ENCODE measurements at places on chromosomes 11 and 22.

- DNase-seq, result no peak
Observed at GRCh38 chr11:224424-224823, 11.7 kb downstream of the SIRT3 start.

GRCh38 chr11:79092791-79093353, 348.0 kb downstream of the TENM4 start:
- DNase-seq, result no peak

GRCh38 chr22:42271906-42272305, 1.5 kb upstream of the TCF20 start:
- DNase-seq, result no peak

DNA sequence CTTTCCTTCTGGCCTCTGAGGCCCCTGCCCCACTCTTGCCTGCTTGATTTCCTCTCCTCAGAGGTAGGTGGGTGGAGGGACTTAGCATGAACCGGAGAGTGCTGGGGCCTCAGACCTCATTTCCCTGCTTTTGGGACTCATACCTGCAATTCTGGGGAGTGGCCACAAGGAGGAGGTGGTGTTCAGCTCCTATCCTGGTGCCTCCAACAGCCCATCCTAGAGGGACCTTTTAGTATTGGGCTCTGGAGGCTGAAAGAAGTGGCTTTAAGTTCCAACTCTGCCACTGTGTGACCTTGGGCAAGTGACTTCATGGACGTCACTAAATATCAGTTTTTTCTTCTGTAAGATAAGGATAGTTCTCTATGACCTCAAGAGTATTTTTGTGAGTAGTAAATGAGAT, 98.6 kb downstream of the KIAA1671 start:
- no peak for DNase-seq

DNA sequence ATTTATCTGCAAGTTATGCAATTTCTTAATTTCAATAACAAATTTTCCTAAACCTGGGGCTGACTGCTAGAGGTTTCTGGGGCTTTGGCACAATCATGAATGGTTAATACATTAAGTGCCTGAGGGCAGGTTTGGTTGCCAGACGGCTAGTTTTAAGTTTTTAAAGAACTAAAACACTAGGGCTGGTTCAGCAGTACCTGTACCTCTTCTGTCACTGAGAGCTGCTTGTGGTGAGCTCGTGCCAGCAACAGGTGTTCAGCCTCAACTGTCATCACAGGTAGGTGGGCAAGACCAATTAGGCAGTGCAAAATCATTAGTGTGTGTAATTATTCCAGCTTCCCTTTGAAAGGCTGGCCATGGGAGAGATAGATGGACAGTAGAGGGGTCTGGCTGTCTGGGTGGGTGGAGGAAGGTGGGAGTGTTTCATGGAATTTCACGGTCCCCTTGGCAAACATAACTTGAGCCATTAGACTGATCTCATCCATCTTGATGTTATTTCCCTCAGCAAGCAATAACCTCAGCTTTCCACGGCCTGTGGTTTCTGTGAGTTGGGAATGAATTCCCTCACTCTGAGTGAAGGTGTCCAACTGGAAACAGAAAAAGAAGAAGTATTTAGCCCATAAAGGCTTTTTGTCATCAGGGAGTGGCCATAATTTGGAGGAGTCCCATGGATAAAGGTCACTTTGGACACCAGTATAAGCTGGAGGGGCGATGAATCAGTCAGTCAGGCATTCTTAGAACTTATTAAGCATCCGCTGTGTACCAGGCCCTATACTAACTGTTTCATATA, 114.8 kb downstream of the SNX19 start:
- DNase-seq, result no peak

DNA sequence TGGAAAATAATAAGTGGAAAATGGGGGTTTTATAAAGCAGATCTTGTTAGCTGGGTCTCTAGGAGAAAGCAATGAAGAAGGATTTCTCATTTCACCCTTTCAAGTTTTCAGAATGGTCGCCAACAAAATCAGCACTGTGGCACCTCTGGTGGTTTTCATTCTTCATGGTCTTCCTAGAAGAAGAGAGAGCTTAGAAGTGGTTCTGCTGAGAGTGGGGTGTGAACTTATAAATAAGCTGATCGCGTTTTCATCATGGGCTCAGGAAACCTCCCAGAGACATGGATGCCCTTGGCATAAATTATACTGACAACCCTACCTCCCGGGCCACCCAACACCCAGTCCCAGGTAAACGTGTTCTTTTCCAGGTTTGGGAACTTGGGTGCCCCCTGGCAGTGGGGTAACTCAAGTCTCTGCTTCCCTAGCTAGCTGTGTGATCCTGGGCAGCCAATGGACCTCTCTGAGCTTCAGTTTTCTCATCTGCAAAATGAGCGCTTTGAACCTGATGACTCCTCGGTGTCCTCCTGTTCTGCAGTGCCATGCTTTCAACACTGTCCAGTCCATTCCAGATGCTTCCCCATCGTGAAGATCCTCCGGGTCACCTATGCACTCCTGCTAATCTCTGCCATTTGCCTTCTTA, 72.6 kb upstream of the GRAMD1B start:
- DNase-seq, result no peak

DNA sequence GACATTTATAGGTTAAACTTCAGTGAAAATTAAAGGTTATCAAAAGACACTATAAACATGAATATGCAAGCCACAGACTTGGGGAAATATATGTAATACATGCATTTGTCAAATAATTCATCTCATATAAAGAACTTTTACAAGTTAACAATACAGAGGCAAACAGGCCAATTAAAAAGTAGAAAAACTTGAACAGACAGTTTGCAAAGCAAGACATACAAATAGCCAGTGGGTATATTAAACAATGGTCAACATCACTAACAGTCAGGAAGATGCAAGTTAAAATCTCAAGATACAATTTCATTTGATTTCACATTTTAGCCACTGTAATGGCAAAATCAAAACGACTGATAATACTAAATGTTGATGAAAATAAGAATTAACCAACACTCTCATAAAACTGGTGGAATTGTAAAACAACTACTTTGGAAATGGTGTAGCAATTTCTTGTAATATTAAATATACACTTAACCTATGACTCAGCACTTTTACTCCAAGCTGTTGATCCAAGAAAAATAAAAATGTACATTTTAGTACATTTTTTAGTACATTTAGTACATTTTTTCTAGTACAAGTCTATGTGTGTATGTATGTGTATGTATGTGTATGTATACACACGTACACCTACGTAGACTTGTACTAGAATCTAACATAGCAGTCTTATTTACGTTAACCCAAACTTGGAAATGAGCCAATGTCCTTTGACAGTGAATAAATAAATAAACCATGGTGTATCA, 62.8 kb downstream of the LRRC74B start:
- DNase-seq, result no peak

DNA sequence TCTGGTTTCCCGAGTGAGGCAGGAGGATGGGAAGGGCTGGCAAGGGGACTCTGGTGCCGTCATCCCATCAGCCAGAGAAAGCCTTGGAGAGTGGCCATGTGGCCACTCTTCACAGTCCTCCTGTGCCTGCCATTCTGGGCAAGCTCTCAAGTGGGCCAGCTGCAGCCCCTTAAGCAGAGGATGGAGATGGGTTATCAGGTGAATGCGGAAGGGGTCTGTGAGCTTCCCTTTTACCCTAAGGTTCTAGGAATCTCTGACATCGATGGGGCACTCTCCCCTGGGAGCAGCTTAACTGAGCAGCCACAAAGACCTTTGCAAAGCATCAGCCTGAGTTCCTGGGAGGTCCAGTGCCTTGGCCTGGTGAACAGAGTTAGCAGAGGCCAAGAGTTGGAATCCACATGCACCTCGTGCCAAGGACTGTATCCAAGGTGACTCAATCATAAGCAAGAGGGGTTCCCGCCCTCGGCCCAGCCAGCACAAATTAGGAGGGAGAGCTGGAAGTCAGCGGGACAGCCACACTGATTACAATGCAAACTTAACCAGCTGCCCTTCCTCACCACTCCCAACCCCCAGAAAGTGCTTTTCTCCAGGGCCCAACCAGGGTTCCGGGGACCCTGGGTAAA, 193.6 kb downstream of the BUD13 start:
- no peak for DNase-seq

- no peak for DNase-seq
Observed at GRCh38 chr11:117374316-117375055, 46.8 kb downstream of the CEP164 start.

- no peak for DNase-seq
Observed at GRCh38 chr11:125247431-125247830, 82.9 kb downstream of the PKNOX2 start.

DNA sequence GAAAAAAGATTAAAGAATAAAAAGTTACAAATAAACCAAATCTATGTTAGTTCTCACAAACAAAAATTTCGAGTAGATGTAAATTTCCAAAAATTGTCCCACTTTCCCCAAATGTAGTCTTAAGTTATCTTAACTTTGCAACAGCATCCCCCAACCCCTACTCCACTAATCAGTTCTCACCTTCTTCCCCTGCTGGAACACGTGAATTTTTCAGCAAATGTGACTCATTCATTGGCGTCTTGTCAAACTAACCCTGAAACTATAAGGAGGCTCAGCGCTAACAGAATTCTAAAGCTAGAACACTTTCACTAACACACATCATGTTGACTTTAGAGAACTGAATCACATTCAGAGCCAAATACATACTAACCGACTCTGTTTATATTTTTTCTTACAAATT, 46.1 kb downstream of the PHF21A start:
- DNase-seq, result no peak

- no peak for DNase-seq
Observed at GRCh38 chr22:42261296-42261695, 9.2 kb downstream of the TCF20 start.

- DNase-seq, result no peak
Observed at GRCh38 chr22:31259798-31260473, 32.4 kb downstream of the PIK3IP1 start.

DNA sequence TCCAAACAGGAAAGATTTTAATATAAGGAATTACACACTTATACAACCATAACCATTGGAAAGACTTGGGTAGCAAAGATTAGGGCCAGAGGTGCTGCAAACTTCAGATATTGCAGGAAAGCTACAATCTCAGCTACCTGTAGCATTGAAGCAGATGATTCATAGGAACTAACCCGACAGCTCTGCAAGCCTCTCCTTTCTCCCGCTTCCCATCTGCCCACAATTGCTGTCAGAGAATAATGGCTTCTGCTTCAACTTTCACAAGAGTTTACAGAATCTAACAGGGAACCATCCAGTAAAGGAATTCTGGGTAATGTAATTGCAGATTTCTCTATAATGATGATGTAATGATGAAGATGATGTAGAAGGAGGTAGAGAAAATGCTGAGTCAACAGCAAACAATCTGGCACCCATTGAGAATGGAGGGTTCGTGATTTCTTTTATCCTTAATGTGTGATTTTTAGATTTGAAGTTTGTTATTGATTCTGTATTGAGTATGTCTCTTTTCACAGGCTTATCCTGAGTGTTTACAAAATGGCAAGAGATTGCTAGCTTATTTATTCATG, 70.8 kb upstream of the USP47 start:
- no peak for DNase-seq

DNA sequence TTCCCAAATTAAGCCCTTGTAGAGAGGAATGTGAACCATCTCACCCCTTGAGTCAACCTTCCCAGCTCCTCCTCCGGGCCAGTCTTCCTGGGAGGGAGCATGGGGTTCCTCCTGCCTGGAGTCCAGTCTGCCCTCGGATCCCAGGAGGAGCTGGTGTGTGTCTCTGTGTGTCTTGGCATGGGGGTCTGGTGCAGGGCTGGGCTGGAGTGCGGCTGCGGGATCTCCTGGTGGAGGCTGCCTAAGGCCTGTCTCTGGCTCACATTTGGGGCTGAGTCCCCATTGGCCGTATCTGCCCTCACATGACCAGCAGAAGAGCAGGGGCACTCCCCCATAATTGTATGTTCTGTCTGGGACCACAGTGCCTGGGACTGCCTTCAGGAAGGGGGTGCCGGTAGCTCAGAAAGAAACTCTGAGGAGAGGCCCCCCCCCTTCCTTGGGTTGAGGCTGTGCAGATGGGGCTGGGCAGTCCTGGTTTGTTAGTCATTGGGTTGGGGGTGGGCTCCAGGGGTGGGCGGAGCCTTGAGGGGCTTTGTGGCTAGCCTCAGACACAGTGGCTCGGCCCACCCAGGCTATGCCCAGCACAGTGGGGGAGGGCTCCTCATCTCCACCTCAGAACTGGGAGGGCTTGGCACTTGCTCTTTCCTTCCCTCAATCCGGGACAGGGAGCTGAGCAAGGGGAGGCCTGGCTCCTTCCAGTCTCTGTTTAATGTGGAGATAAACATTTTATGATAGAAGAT, 2.9 kb downstream of the C1QTNF5 start:
- DNase-seq, result no peak

DNA sequence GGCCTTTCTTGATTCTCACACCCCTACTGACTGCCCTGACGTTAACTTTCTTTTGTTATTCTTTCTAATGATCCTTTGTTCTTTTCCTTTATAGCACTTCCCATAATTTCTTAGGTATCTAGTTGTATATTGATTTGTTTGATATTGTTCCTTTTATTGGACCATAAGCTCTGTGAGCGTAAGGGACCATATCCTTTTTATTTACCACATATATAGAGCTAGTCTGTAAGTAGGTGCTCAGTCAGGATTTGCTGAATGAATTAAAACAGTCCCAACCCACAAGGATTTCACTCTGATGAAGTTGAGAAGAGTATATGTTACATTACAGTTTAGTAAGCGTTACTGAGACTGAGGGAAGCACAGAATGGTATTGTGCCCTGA, 68.8 kb downstream of the EMSY start:
- DNase-seq, result no peak

GRCh38 chr11:36490026-36490806, 19.9 kb downstream of the TRAF6 start:
- DNase-seq, result no peak

- no peak for DNase-seq
Observed at GRCh38 chr11:109984634-109985289, 108.4 kb upstream of the ZC3H12C start.

DNA sequence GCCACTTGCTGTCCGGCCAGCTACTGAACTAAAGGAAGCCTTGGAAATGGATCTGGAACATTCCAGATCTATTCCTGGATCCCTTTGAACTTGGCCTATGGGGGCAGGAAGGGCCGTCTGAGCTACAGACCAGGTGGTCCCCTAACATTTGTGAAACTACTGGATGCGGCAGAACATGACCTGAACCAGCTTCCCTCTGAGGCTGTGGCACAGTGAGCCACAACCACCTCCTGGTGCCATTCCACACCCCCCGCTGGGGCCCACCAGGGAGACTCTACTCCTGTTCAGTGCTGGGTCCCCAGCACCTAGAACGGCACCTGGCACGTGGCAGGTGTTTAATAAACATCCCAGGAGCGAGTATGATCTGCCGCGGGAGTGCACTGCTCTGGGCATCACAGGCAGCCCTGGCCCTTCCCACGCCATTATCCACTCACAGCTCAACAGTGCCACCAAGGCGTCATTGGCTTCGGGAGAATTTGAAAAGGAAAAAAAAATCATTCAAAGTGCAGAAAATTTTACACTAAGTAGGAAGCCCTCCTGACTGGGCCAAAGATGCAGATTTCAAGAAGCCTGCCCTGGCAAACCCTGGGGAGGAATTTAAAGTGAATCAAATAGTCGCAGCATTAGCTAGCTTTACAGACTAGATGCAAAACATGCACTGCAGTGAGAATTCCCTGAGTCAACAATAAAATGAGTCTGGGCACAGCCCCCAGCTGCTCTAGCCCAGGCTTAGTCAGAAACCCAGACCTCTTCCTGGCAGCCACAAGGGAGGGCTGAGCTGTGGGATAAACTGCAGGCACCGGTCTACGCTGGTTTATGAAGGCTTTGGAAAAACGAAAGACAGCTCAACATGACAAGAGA, 14.3 kb upstream of the EFCAB6 start:
- DNase-seq, result no peak

GRCh38 chr11:113319085-113319484, 4.7 kb downstream of the TTC12 start:
- no peak for DNase-seq

GRCh38 chr22:32852395-32853251, 51.1 kb downstream of the TIMP3 start:
- no peak for DNase-seq

- DNase-seq, result no peak
Observed at GRCh38 chr22:29212743-29213142, 7.0 kb downstream of the EMID1 start.
